Effector CD4-positive, alpha-beta T cell (primary cell): ENCODE measurements at places on chromosomes 4 and X.

DNA sequence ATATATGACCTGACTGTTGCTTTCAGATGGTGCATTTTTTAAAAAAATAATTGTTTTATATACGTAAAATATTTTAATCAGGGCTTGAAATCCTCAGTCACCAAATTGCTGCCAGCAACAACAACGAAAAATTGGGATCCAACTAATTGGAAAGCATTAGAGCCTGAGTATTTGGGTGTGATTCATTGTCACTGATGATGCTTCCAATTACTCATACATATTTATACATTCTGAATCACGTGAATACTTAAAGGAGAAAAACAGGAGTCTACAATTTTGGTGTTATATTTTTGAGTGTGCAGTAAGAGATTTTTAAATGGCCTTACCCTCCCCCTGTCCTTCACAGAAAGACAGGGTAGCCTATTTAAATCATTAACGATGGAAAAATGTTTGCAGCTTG, 765.6 kb upstream of the TENM3 start:
- DNase-seq: no peak

DNA sequence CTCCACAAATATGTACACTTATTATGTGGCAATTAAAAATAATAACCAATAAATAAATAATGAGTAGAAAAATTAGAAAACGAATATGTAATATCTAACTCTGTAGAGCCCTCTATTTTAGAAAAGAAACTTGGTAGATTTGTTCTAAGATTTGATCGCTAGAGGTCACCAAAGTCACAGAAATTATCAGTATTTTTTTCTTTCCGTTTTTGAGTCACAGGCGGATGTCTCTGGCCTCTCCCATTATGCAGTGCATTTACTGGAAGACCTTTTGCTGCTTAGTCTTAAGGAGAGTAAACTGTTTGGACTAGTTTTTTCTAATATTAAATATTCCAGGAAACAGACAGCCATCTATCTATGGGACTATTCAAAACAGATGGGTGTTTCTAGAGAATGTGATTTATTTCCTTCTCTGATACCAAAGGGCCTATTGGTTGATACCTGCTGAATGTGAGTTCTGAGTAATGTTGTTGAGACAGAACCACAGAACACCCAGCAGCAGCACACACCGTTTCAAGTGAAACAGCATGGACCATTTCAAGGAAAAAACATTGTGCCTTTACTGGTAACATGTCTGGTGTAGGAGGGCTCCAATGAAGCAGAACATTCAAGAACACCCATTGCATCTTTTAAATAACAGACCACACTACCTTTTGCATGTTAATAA, 34.0 kb upstream of the GYPA start:
- peak; percentile 7 for DNase-seq

GRCh38 chr4:98519268-98519977, 139.0 kb downstream of the TSPAN5 start:
- DNase-seq: no peak

- no peak for DNase-seq
These were observed 1.1 kb downstream of the DOCK11 start for GRCh38 chrX:118496763-118497079.

DNA sequence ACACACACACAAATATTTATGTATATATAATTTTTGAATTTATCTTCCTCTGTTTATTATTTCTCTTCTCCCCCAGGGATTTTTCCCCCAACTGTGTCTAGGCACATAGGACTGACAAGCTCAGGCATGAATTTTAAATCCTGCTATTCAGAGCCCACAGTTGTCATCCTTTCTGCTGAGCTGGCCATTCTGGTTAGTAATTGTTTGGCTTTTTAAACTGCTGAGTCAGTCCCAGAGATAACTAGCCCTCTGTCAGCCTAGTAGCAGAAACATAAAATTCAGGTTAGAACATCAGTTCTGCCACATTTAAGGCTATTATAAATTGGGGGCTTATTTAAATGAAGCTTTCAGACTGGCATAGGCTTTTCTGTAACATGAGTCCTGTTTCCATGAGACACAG, 151.7 kb upstream of the MAOA start:
- no peak for DNase-seq

- no peak for DNase-seq
These were observed 103.8 kb upstream of the PPP3CA start for GRCh38 chr4:101451086-101451485.

DNA sequence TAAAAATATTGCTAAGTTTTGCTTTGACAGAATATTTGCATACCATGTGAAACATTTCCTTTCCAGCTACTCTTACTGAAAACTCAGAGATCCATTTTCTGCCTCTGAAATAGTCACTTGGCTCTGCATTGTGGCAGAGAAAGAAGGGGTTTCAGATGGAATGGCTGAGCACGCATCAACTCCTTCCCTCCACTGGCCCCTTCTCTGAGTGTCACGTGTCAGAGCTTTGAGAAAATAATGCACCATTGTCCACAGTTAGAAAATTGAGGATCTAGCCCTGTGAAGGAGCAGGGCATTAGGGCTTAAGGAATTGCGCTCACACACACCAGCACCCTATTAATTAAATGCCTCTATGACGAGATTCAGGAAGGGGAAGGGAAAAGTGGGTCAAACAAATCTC, 78.8 kb upstream of the FAT4 start:
- no peak for DNase-seq

DNA sequence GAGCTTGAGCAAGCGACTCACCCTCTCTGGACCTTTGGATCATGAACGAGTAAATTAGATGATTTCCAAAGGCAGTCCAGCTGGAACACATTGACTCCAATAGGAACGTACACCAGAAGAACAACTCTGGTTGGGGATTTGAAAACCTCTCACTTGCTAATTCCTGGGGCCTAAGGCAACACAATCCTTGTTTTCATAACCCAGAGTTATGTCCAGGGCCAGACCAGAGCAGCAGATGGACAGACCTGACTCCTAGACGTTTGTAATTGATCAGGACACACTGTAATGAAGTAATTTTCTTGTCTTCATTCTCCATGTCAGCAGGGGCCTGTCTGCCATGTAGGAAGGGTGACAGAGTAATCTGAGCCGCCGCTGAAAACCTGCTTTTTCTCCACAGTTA, 283.9 kb downstream of the IDS start:
- DNase-seq: no peak

DNA sequence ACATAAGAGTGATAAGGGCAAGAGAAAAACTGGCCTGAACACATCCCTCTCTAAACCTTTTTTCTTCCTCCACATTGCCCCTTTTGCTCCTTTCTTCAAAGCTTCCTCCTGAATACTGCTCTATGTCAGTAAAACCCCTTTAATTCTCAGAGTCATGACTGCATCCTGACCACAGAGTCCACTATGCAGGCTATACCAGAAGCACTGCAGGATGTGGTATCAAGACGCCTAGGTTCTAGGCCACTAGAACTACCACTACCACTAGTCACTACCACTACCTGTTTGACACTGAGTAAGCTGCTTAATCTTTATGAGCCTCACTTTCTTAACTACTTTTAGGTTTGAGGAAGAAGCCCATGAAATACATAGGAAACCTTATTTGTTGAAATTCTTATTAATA, 38.7 kb downstream of the ARHGEF9 start:
- no peak for DNase-seq
